Stimulated activated CD4-positive, alpha-beta T cell treated with anti-CD3 and anti-CD28 coated beads, Interleukin-15, amount 100 ng/mL, for 1 hour (primary cell): ENCODE measurements at places on chromosomes 1 and 21.

DNA sequence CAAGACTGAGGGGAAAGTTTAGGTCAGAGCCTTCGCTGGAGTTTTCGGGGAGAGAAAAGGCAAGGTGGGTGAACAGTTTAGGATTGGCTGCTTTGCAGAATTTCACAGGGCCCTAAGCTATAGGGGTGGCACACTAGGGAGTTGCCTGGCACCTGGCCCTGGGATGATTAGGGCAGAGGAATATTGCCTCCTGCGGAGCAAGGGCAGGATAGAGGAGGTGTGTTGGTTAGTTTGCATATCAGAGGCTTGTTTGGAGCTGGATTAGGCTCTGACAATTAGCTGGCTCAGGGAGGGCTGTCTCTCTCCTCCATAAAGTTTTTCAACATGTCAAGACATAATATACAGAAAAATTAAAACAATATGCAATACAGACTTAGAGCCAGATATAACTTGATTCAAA, 436.4 kb downstream of the DISC1 start:
- no peak for DNase-seq

DNA sequence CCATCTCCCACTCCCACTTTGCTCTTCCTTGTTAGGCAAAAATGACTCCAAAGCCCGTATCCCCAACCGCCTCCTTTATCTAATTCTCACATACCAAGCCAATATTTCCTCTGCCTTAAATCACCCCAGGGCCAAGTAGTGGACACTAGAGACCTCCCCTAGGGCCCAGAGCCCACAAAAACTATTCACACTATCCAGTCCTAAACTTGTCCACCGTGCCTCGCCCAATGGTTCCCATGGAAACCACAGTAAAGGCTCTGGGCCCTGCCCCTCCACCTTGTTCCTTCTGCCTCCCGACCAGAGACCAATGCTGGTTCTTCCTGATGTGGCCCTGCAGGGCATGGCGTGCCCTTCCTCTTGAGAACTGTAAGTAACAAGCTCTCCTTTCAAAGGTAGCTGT, 11.8 kb downstream of the CFAP107 start:
- no peak for DNase-seq

DNA sequence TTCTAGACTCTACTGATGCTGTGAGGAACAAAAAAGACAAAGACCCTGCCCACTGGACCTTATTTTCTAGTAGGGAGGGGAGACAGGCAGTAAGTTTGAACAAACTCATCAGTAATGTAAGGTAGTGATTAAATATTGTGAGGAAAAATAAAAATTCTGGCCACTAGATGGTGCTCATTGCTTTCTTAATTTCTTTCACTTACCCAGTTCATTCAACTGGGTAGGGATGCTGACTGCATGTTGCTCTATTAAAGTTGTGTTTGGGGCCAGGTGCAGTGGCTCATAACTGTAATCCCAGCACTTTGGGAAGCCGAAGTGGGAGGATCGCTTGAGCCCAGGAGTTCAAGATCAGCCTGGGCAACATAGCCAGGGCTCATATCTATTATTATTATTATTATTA, 6.3 kb upstream of the KYAT3 start:
- no peak for DNase-seq

- DNase-seq: no peak
Observed at GRCh38 chr1:62693123-62693522, 4.9 kb upstream of the DOCK7 start.

DNA sequence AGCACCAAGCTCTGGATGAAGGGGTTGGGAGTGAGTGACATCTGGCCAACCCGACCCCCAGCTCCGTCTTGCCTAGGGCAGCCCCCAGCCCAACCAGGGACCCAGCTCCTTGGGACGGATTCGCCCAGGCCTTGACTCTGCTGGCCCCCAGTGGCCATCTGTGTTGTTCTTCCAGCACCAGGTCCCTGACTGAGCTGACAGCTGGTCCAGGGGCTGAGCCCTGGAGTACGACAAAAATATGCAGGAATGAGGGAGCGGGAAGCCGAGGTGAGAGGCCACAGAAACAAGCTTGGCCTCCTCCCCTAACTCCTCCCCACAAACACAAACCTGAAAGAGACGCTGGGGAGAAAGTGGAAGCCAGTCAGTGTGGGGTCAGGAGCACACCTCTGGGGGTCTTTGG, 55.0 kb upstream of the PAX7 start:
- no peak for DNase-seq
